Endothelial cell (in vitro differentiated cells): ENCODE measurements at places on chromosomes 7 and 10. TPM values are rescaled to one million over a fixed set of nuclear protein-coding genes. Genes with fewer than 3 reads are reported as not detected.

GRCh38 chr7:32347244-32347828 lies 142.8 kb downstream of the LSM5 start:
- no peak overlapping the region for H3K4me3 ChIP-seq
- no peaks in the 10 kb centered on the region for H3K36me3 ChIP-seq
- no peak for DNase-seq
- peaks cover 4% of the 10 kb centered on the region for H3K4me1 ChIP-seq
- no peak overlapping the region for H3K27ac ChIP-seq

DNA sequence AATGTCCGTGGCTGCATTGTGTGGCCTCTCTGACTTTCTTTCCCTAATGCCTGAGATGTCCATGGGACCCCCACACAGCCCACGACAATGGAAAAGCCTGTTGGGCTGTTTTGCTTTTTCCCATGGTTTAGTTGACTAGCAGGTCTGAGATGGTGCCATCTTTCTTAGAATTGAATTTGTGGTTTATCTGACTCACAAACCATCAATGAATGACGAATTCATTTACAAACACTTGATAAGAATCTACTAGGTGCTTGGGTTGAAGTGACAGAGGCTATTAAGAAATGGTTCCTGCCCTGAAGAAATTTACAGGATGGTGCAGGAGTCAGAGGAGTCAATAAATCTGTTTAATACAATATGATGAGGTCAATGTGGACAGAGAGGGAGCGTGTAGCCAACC lies 75.4 kb downstream of the OTUD1 start:
- H3K27me3 ChIP-seq: peaks cover 8% of the 10 kb centered on the region
- H3K4me3 ChIP-seq: no peak overlapping the region
- H3K4me1 ChIP-seq: no peaks in the 10 kb centered on the region
- DNase-seq: no peak
- H3K36me3 ChIP-seq: peaks cover 10% of the 10 kb centered on the region
- H3K27ac ChIP-seq: no peak overlapping the region

GRCh38 chr7:140475747-140476333 lies 3.5 kb downstream of the MKRN1 start:
- no peak overlapping the region for H3K4me3 ChIP-seq
- DNase-seq: peak; percentile 30
- H3K4me1 ChIP-seq: peaks cover 25% of the 10 kb centered on the region
- H3K27me3 ChIP-seq: peaks cover 7% of the 10 kb centered on the region
- H3K27ac ChIP-seq: no peak overlapping the region
- peaks cover 4% of the 10 kb centered on the region for H3K36me3 ChIP-seq

RAMP3 gene
- total RNA-seq: 0.62 TPM

CCDC136 gene
- 31.5 TPM for total RNA-seq
